ENCODE measurements at places on chromosomes 4 and X.

DNA sequence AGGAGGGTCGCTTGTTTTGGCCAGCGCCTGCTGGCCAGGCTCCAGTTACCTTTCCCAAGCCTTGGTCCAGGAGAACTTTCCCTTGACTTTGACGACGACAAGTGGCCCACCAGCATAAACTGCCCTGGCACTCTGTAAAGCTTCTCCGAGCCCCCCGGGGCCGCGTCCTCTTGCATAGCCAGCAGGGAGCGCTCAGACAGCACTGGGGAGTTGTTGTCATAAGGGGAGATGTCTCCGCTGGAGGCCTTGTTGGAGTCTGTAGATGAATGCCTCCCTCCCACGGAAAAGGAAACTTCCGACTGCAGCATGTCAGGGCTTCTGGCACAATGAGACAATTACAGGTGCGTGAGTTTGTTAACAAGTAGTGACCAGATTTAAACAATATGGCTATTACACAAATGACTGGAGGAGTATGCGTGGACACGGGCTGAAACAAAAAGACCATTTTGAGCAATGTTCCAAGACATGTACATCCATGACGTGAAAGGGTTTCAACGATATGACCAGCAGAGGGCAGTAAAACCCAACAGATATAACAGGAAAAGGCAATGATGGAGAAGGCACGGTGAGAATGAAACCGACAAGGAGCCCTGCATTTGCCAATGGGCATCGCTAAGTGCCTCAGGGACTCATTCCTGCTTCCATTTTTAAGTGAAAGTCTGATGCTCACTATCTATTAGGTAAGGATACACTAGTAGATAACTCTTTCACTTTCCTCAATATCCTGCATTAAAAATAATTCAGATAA lies 33.0 kb downstream of the HCCS start:
- peak; percentile 79 for DNase-seq

DNA sequence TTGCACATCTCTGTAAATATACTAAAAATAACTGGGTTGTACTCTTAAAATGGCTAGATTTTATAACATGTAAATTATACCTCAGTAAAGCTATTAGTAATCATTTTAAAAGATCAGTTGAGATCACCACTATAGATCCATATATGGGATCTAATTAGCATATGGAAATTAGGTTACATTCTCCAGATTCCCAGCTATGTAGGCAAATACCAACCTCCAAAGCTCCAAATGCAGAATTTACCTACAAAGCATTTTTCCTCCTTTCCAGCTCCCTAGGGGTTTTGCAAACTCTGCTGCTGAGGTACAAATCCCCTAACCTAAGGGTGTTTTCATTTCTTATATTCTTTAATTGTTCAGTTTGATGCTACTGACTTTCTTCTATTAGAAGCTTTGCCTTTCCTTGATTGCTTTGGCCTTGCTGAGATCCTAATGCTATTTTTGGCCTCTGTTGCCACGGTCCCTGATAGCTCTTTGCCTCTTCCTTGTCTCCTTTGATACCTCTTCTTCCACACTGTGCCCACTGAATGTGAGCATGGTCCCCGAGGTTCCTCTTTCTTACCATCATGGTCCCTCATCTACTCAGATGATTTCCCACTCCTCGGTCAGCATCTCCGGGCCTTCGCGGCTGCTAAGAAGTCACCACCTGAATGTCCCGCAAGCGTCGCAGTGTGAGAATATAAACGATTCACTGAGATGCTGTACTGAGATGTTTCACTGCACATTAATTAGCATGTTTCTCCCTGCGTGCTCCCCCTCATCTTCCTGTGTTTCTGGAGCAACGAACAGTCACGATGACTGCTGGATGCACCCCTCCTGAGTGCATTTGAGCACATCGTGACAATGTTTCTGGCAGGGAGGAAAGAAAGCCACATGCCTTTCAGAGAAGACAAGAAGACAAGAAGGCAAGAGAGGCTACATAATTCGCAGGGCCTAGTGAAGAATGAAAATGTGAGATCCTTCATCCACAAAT lies 23.8 kb downstream of the ENPP6 start:
- no peak for DNase-seq

GRCh38 chrX:7060444-7060843 lies 87.1 kb upstream of the STS start:
- DNase-seq = no peak

DNA sequence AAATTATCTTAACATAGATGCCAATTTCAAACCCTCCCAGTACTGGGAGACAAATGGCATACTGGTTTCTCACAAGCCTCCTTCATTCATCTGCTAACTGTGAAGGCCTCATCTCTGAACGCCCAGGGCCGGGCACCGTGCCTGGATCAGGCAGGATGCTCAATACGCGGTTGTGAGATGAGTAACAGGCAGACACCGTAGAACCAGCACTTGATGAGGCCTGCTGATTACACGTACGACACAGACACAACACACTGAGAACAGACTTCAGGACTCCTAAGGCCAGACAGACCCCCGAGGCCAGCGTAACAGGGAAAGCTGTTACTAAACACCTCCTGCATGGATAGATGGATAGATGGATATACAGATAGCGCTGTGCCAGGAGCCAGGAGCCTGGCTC lies 154.6 kb downstream of the AFAP1 start:
- no peak for DNase-seq

DNA sequence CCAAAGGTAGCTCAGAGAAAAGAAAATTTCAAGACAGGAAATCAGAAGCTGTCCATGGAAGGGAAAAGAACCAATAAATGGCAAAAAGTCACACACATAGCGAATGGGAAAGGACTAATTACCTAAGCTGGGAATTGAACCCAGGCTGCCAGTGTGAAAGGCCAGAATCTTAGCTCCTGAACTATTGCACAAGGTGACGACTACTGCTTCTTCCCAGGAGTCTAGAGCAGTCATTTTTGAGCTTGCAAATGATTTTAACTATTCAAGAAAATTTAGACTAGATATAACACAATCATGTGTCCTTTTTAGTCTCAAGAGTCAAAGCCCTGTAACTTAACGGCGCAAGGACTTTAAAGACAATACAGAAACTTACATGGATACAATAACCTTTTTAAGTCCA lies 34.1 kb upstream of the ZNF81 start:
- DNase-seq = no peak

- no peak for DNase-seq
Observed at GRCh38 chr4:151035911-151036310, 20.8 kb upstream of the LRBA start.

GRCh38 chr4:53908661-53909078 lies 155.7 kb downstream of the CHIC2 start:
- DNase-seq = no peak

- no peak for DNase-seq
Observed at GRCh38 chr4:72243641-72244040, 211.8 kb downstream of the NPFFR2 start.

- no peak for DNase-seq
Observed at GRCh38 chr4:184802697-184803015, 23.1 kb downstream of the ACSL1 start.

- no peak for DNase-seq
Observed at GRCh38 chrX:38494239-38494823, 67.0 kb upstream of the TSPAN7 start.

DNA sequence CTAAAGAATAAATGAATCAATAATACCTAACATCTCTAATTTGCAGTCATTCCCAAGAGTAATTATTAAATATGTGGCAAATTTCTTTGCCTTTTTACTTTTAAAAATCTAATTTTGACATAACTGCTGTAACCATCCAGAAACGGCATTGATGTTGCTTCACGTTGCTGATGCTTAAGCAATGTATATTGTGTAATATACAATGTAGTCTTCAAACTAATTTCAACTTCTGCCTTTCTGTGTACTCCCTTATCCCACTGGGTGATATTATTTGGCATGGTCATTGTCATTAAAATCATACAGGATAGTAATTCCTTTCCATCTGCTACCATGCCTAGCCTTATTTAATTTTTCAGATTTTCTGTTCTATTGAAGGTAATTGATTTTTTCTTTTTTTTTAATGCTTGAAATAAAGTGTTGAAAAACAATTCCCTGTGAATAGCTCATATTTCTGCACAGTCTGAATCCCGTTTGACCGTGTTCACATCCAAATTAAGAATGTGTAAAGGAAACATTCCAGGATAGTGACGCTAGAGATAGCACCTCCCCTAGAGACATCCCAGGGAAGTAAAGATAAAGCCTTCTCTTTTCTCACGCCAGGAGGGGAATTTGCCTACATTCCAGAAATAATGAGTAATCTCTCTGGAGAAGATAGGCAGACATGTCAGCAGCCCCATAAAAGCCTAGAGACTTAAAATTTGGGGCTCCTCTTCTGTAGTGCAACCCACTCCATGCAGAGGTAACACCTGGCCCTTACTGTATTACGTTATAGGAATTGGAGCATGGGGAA lies 8.6 kb downstream of the FAM200B start:
- no peak for DNase-seq

- no peak for DNase-seq
Observed at GRCh38 chr4:48594180-48594579, 104.1 kb downstream of the ZAR1 start.

DNA sequence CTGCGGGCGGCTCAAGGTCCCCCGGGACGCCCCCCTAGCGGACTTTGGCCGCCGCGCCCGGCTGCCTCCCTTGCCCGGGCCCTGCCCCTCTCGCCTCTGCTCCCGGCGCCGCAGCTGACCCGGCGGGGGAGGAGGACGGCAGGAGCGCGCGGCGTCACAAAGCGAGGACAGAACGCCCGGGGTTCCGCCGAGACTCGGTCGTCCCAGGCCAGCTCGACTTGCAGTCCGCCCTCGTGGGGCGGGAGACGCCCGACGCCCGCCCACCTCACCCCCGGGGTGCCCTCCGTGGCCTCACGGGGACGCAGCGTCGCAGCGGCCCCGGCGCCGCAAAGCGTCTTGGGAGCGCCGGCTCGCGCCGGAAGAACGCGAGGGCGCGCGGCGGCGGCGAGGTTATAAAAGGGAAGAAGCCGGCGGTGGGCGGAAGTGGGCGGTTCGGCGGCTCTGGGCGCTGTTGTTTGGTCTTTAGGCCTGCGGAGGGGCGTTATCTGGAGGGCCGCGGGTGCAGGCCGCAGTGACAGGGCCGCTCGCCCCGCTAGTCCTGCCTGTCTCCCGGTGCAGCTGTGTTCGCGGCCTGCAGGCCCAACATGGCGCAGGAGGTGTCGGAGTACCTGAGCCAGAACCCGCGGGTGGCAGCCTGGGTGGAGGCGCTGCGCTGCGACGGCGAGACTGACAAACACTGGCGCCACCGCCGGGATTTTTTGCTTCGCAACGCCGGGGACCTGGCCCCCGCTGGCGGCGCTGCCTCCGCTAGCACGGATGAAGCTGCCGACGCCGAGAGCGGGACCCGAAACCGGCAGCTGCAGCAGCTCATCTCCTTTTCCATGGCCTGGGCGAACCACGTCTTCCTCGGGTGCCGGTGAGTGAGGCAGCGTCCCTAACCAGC lies at the start of gene CDKN2AIP:
Gene CDKN2AIP (plus strand): TSS at position 423 of the 883 bp plus-strand sequence. CDS start 162 bp downstream, at position 585.
- DNase-seq = peak; percentile 96

DNA sequence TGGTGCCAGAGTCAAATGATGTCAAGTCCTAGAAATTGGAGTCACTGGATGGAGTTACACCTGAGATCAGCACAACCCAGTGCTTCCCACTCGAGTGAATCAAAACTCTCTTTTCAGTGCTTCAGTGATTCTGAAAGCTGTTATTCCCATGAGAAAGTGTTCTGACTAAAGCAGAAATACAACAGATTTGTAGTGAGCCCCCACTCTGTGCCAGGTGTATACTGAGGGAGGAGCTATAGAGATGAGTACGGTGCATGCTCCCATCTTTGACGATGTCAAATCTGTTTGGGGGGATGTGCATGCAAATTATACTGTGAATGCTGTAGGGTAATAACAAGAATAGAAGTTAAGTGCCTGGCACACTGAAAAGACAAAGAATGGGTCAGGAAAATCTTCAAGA lies 330.2 kb downstream of the HS3ST1 start:
- DNase-seq = no peak

- peak; percentile 31 for DNase-seq
Observed at GRCh38 chr4:186297013-186297645, 31.1 kb downstream of the F11 start.

DNA sequence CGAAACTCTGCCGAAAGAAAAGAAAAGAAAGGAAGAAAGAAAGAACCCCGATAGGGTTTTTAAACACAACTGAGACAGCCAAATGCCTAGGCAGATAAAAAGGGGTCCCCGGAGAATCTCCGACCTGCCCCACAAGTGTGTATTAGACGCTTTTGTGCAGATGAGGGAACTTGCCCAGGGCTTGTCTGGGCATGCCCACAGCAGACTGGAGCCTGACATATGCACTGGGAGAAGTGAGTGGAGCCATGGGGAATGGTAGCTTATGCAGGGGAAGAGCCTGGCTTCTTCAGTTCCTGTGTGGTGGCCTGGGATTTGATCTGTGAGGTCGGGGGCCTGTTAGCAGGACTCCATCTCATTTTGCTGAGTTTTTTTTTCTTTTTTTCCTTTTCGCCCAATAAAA lies 199.0 kb downstream of the GPC3 start:
- no peak for DNase-seq

DNA sequence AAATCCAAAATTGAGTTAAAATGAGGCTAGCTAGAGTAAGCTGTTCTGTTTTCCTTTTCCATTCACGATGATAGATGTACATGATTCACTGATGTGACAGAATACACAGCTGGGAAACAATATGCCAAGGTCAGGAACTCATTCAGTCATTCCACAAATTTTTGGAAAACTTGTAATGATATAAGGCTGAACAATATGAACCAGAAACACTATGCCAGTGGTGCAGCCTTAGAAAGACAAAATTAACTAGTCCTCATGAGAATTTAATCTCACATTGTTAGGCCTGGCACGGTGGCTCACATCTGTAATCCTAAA lies 50.0 kb upstream of the NDST3 start:
- DNase-seq = no peak

DNA sequence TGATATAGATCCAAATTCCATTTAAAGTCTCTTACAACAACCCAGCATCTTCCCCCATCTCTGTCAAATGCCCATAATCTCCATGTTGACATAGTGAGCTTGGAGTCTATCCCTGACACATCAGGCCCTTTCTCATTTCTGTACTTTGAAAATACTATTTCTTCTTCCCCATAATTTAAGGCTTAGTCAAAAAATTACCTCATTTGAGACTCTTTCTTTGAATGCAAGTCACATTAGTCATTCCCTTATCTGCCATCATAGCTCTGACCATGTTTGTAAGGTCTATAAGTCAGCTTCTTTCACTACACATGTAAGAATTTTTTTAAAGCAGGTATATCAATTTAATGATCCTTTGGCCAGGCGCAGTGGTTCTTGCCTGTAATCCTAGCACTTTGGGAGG lies 99.9 kb downstream of the DDX60 start:
- DNase-seq = no peak

DNA sequence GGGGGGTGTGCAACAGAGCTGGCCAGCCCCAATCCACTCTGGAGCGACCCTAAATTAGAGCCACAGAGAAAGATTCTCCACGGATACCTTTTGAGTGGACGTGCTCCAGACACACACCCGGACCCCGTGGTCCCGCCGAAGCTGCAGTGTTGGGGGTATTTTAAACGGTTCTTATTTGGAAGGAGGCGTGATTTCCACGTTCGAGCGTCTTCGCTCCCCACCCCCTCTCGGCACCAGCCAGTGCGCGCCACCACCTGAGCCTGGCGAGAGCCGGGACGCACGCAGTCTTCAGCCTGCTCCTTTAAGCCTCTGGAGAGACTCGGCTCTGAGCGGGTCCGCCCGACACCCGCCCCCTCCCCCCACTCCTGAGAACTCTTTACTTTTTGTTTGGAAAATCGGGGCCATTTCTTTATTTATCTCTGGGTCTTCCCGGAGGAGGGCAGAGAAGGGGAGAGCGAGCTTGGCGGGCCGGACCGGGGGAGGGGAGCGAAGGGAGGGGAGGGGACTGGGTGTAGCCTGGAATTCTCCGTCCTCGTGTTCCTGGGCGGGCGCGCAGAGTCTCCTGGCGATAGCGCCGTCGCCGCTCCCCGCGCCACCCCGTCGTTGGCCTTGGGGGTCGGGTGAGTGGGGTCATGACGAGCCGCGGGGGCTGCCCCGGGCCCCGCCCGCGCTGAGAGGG lies 668 bp upstream of the PTCHD1 start:
- DNase-seq = no peak

All from natural killer cell (primary cell).